Adrenal gland (tissue), 19 donors: ENCODE measurements at places on chromosomes 16 and 17. TPM values are rescaled to one million over a fixed set of nuclear protein-coding genes. Genes with fewer than 3 reads are reported as not detected.

- peak; percentile 53 for DNase-seq
Measured at GRCh38 chr17:9361188-9361955, 214.2 kb downstream of the STX8 start.

Gene TBC1D28
- not detected for polyA plus RNA-seq

DNA sequence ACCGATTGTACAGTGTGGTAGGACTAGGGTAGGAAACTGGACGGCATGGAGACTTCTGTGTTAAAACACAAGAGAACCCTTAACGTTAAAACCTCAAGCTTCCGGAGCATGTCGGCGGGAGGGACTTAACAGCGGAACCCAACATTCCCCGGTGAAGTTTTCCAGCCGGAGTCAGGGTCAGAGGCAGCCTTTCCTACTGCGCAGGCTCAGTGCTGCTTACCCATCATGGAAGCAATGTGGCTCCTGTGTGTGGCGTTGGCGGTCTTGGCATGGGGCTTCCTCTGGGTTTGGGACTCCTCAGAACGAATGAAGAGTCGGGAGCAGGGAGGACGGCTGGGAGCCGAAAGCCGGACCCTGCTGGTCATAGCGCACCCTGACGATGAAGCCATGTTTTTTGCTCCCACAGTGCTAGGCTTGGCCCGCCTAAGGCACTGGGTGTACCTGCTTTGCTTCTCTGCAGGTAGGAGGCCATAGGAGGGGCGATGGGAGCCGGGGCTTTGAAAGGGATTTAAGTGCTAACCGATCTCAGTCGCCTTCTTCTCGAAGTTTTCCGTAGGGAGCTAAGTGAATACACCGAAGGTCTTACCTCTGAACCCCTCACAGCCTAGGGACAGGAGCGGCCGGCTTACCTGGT, at the start of gene PIGL:
Gene PIGL, plus strand, starts transcription at position 209 of the 634 bp plus-strand sequence. Its CDS starts 17 bp downstream, at position 226.
- peak; percentile 92 for DNase-seq

GRCh38 chr17:16117149-16117548, 98.2 kb downstream of the NCOR1 start:
- no peak for DNase-seq

GRCh38 chr17:42989726-42990652, 8.2 kb upstream of the RPL27 start:
- no peak for DNase-seq
